ENCODE measurements at places on chromosomes 6 and 20. TPM values are rescaled to one million over a fixed set of nuclear protein-coding genes. Genes with fewer than 3 reads are reported as not detected.
A peak's percentile ranks its signal among the peaks of the same experiment; 100 is the strongest.

DNA sequence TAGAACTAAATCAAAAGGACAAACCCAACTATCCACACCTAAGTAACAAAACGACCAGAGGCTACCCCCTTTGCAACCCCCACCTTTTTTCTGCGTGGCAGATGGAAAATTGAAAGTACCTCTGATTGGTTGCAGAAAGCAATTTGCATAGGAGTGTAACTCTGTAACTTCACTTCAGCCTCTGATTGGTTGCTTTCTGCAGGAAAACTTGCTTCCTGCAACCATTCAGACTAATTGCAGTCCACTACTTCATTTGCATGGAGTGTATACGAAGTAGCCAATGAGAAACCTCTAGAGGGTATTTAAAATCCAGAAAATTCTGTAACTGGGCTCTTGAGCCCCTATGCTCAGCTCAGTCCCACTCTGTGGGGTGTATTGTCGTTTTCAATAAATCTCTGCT lies 129.1 kb upstream of the OLIG3 start:
- DNase-seq = no peak

DNA sequence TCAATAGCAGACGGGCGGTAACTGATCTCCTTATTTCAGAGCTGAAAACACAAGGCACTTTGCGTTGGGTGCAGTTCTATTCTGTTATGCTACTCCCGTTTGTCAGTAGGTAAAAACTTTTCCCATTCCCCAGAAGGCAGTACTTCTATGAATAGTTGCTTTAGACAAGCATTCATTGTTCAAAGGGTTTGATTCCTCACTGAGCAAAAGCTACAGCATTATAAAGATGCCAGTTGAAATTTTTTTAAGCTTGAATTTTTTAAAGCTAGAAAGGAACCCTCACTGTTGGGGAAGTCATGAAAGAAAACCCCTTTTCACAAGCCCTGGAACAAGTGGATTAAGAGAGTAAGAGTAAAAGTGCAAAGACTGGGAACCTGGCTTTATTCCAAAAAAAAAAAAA lies 42.3 kb downstream of the FUT9 start:
- DNase-seq = no peak

GRCh38 chr20:728256-728944 lies 39.9 kb downstream of the SLC52A3 start:
- peak; percentile 38 for DNase-seq

- DNase-seq = no peak
Measured at GRCh38 chr6:82645536-82646230, 282.1 kb downstream of the TPBG start.

GRCh38 chr6:154347981-154348380 lies 8.6 kb downstream of the IPCEF1 start:
- no peak for DNase-seq

DNA sequence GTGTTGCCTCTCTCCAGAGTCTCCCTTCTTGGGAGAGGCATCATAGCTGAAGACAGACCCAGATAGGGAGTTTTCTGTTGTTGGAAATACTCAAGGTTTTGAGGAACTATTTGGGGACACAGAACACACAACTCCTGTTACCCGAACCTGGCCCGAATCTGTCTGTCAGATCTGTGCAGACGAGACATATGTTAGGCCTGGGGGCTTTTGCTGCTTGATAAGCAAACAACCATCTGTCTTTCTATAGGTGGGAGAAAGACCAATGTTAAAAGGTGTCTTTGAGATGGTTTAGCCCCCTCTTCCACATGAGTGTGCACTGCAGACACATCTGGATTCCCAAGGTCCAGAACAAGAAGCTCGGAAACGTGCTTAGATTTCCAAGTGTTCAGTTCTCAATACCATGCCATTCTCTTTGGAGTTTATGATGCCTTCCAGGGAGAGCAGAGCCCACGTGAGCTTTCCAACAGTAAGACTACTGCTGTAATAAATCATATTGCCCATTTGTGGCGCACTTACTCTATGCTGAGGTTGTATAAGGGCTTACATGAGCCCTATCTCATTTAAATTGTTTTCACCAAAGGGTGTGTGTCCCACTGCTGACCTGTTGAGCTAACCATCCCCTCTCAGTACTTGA lies 3.8 kb upstream of the STX16 start:
- DNase-seq = no peak

- DNase-seq = peak; percentile 11
Measured at GRCh38 chr6:44898296-44898930, 429.7 kb upstream of the RUNX2 start.

DNA sequence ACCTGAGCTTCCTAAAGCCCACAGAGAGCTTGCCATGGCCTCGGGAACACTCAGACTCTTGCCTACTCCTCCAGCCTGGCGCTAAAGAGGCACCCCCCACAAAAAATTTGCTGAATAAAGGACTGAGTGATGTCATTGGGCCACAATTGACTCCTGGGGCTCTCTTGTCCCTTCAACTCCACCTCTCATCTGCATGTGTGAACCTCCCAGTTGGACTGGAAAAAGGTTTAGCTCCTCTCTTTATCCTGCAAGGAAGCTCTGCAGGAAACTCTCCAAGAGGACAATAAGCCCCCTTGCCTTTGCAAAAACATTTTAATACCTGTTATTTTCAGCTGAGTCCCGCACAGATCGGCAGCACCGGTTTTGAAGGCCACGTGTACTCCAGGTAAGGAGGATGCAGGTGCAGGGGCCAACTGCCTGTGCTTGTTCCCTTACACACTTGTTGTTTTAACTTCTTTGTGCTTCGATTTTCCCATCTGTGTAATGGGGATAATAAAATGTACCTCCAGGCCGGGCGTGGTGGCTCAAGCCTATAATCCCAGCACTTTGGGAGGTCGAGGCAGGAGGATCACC lies 107.3 kb downstream of the TFAP2C start:
- no peak for DNase-seq

- no peak for DNase-seq
Measured at GRCh38 chr6:13985663-13986325, 61.0 kb downstream of the RNF182 start.

- no peak for DNase-seq
Measured at GRCh38 chr20:59816146-59816738, 117.2 kb downstream of the SYCP2 start.

- DNase-seq = no peak
Measured at GRCh38 chr6:62390401-62390800, 104.4 kb upstream of the KHDRBS2 start.

The CLPSL1 gene
- total RNA-seq = not detected

The CYP24A1 gene
- 1.2 TPM for total RNA-seq

The SERINC1 gene
- total RNA-seq = 275 TPM

The TRIM15 gene
- total RNA-seq = 0.48 TPM

All from umbilical cord (tissue), 2 donors.